Stimulated activated CD8-positive, alpha-beta memory T cell treated with anti-CD3 and anti-CD28 coated beads, Interleukin-7, amount 100 ng/mL, for 1 hour (primary cell): ENCODE measurements at places on chromosomes 2 and 18.

DNA sequence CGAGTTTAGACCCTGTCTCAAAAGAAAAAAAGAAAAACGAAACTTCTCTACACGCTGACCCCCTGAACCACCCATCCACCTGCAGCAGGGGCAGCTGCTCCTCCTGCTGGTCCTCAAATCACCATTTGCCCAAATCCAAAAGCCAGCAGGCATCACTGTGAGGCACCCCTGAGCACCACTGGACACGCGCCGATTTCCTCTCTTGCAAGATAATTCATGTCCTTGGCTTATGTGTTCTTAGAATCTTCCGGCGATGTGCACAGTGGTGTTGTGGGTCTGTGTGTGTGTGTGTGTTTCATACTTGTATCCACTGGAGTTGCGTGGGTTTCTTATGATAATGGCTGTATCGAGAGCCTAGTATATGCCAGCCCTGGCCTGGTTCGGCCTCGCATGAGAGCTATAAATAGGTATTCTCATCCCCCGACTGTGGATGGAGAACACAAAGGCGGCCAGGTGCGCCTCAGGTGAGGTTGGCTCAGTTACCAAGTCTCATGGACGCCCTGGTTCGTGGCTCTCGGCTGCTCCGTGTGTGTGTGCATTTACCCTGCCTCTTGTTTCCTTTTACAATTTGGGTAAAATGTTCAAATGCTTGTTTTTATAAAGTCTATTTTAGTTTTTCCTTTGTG lies 235.5 kb downstream of the HDAC4 start:
- no peak for DNase-seq

DNA sequence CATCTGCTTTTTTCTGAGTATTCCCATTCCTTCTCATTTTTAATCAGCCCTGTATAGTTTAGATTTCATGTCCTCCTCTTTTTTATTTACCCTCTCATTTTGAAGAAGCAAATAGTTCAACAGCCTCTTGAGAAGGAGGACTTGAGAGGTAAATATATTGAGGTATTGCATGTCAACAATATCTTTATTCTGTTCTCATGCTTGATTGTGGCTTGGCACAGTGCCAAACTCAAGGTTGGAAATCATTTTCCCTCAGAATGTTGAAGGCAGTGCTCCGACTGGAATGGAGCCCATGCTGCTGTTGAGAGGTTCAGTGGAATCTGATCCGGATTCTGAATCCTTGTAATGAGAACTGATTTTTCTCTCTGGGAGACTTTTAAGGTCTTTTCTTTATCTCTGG lies 31.0 kb upstream of the GALNT3 start:
- DNase-seq = no peak

- no peak for DNase-seq
Observed at GRCh38 chr2:188720811-188721605, 253.2 kb upstream of the COL3A1 start.

DNA sequence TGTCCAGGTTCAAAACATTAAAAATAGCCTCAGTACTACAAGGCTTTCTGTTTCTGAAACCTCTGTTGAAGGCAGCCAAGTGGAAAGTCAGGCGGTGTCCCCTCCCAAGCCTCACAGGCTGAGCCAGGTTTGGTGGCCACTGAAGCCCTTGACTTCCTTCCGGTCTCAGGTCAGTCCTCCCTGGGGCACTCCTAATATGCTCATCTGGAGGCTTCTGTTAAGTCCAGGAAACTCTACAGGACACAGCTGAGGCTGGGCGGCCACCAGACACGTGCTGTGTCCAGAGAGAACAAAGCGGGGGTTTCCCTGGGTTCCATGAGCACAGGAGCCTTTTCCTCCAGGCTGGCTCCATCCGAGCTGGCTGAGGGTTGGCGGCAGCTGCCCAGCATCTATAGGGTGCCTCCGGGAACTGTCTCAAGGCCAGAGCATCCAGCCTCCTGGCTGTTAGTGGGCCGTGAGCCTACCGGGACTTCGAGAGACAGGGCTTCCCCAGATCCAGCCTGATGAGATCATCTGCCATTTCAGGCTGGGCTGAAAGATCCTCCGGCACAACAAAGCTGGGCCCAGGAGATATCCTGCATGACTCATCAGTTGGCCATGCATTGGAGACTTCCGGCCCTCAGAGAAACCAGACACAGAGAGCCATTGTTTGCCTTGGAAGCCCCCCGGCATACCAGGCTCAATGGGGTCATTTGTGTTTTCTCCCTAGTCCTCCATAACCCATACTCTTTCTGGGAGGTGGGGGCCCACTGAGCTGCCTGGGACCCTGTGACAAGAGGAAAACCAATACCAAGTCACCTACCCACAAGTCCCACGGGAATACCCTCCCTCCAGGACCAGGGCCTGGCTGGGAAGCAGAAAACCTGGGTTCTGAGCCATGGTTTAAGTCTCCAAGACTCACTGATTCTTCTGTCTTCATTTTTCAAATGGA lies 71.7 kb downstream of the HS1BP3 start:
- DNase-seq = no peak

DNA sequence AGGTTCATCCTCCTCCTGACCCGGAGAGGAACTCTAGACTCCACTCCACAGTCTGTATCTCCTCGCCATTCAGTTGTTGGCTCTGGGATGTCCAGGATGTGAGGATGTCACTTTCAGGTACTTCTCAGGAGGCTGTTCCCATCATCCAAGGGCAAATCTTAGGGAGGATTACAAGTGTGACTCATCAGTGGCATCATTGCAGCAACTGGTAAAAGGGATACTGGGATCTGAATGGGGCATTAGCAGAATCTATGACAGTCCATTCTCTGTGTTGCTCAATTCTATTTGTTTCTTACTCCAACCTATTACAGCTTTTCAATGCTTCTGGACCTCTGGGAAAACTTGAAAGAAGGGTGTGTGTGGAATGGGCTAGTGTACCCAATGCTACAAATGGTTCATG lies 81.5 kb upstream of the FN1 start:
- no peak for DNase-seq

DNA sequence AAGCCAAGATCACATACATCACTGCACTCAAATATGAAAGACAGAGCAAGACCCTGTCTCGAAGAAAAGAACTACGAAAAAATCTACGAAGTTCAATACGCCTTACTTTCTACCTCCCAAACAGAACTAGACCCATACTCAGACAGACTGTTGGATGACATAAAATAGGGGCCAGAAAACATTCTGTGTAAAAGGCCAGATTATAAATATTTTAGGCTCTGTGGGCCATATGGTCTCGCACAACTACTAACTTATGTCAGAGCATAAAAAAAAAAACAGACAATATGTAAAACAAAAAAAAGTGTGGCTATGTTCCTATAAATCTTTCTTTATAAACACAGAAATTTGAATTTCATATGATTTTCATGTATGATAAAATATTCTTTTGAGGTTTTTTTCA lies 40.8 kb downstream of the NBAS start:
- DNase-seq = no peak

DNA sequence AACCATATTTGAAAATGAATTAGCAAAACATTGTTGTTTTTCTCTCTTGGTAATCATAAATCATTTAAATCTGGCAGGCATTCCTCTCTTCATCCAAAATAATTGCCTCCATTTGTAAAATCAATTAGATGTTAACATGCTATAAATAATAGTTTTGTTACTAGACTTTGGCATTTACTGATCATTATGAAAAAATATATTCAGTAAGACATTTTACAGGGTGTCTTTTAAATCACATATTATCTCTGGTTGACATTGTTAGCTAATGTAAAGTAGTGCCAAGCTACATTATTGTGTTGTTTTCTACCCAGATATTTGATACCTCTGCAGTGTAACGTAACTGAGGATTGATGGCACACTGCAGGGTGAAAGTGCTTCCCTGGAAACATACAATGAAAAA lies 31.8 kb upstream of the DLX1 start:
- no peak for DNase-seq

GRCh38 chr2:203678971-203679370 lies 27.5 kb upstream of the CD28 start:
- no peak for DNase-seq

- no peak for DNase-seq
Observed at GRCh38 chr2:45311559-45311958, 299.5 kb downstream of the SRBD1 start.

DNA sequence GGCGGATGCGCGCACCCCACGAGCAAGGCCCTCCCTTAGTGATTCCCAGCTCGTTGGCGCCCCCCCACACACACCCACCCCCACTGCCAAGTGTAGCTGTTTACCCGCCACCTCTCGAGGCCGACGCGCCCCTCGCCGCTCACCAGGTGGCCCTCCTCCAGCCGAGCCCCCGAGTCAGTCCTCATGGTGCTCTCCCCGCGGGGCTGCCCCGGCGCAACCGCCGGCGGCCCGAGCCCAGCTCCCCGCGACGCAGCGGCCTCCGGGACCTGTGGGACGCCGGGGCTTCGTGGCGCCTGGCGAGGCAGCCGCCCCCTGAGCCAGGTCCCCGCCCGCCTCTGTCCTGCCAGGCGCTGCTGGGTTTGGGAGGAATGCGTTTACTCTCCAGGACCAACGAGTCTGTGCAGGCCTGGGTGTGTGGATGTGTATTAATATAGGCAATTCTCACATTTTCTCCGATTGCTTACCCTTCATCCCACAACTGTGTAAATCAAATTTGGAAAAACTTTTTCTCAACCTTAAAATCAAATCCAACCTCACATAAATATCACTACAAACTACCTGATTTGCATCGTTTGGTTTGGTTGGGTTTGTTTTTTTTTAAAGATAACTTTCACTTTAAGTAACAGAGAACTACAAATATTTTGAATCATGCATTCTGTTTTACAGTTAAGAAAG lies at the start of gene TMEM237:
Gene TMEM237 (minus strand): TSS at position 288 of the 675 bp plus-strand sequence. CDS start 103 bp downstream, at position 185.
- peak; percentile 20 for DNase-seq

- no peak for DNase-seq
Observed at GRCh38 chr2:17208511-17208910, 309.7 kb downstream of the RAD51AP2 start.

DNA sequence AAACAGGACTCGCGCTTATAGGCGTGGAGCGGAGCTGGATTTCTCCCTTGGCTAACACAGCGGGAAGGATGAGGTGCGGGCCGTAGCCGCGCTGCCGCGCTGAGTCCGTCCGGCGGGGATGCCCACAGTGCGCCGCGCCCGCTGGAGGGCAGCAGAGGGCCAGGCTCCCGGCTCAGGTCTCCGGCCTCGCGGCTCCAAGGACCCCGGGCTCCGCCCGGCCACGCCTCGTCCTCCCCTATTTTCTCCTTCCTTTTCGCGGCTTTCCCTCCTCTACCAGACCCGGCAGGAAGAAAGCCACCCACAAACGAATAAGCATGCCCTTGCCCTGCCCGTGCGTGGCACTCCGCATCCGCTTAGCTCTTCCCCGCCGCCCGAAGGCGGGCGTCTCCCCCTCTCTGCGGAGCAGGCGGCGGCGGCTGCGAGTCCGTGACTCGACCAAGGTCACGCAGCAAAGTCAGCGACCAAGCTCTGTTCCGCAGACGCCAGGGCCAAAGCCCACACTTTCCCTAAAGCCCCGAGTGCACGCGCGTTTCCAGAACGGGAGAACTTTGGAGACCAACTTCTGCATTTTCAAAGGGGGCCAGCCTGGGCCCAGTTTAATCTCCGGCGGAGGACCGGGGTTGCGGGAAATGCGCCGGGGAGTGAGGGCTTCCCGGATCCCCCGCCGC lies 48.5 kb downstream of the KCNIP3 start:
- no peak for DNase-seq
